ENCODE measurements at places on chromosomes 7 and 10.

DNA sequence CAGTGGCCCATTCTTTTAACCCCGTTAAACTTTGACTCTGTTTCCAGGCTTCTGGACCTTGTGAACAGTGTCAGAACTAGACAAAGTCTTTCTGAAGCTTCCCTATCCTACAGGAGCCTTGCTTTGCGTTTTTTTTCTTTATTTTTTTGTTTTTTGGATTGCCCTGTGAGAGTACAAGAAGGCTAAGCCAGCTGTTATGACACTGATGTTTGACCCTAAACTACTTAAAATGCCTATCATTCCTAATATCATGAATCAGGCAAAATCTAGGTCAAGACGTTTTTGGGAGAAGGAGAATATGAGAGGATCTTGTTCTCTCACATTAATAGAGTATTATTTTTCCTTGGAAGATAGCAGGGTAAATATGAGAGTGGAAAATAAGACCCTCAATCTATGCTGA, 79.8 kb downstream of the EPDR1 start:
- no peak for DNase-seq

DNA sequence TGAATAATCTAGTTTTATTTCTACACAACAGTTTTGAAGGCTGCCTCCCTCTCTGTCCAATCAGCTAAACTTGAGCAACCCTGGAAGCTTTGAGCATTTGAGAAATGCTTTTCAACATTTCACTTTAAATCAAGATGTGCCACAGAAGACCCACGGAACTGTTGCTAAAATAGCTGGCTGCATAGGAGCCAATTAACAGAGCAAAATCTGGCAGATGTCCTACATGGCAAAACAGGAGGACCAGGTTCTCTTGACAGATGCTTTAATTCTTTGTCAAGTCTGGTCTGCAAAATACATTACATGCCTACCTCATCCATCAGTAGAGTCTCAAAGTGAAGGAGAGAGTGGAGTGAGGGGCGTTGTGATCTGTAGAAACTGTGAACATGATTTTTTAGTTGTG, 185.9 kb downstream of the DPY19L1 start:
- no peak for DNase-seq

- no peak for DNase-seq
These were observed 101.0 kb upstream of the KCNMA1 start for GRCh38 chr10:77738496-77739158.

GRCh38 chr10:90306187-90306586, 551.7 kb downstream of the HTR7 start:
- no peak for DNase-seq

- DNase-seq, result no peak
These were observed 4.3 kb downstream of the KIAA1217 start for GRCh38 chr10:24213266-24213665.

GRCh38 chr7:117401293-117402002, 25.8 kb downstream of the ASZ1 start:
- DNase-seq, result no peak

GRCh38 chr7:70565721-70566370, 566.1 kb upstream of the GALNT17 start:
- no peak for DNase-seq

DNA sequence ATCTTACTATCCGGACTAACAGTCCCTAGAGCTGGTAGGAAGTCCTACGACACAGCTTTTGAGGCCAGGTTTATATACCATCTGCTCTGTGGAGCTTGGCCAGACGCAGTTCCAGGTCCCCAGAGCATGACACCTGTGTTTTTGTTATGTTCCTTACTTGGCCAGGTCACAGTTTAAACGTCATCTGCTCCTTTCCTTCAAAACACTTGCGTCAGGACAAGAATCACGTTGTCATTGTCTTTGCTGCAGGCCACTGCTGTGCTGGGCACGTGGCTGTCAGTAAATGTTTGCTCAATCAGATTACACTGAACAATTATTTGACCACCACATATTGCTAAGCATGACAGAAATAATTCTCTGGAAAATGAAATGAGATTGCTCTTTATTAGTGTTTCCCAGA, 23.9 kb downstream of the SLC18A2 start:
- DNase-seq, result peak; percentile 4
